Myocyte (in vitro differentiated cells): ENCODE measurements at places on chromosomes 3 and 15.
A peak's percentile ranks its signal among the peaks of the same experiment; 100 is the strongest.

- no peak for DNase-seq
Measured at GRCh38 chr3:186466391-186466974, 77.7 kb downstream of the CRYGS start.

GRCh38 chr3:98763076-98763475 is at the start of gene ST3GAL6:
ST3GAL6 (plus strand) TSS chr3:98763340; CDS start chr3:98768441, 5,101 bp downstream.
- no peak for DNase-seq

GRCh38 chr3:133892541-133893231 is 3.0 kb downstream of the RAB6B start:
- DNase-seq = no peak

DNA sequence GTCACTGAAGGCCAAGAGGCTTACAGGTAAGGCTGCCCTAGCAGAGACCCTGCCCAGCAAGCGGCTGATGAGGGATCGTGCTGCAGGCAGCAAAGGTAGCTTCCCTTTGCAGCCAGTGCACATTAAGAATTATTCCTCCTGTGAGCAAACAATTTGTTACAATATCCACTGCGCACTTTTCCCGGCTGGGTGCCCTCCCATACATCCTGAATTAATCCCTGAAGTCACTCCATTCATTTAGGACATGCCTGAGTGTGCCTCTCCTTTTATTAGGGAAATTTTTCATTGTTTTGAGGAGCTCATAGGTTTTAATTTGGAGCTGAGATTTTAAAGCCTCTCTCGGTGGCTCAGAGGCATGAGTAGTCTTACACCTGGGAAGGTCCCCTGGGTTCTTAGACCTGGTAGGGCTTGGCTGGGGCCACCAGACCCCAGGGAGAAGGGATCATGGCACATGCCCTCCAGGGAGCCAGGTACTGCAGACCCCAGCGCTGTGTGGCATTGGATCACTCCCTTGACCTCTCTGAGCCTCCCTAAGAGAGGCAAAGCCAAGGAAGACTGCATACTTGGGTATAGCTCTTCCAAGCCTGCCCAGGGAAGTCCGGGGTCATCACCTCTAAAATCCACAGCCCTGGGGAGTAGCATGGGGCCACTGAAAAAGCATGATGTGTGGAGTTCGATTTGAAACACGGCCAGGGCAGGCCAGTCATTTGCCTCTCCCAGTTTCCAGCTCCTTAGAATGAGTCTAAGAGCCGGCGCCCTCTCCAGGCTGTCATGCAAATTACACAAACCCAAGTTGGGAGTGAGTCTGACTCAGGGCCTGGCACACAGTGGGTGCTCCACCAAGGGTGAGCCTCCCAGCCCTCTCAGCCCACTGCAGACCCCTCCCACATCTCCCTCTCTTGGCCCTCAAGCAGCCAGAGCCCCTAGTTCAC is 151.9 kb upstream of the LINGO1 start:
- peak; percentile 5 for DNase-seq

- DNase-seq = no peak
Measured at GRCh38 chr15:40836020-40836419, 7.5 kb upstream of the PPP1R14D start.
